ENCODE measurements at places on chromosomes 1 and 21.
A peak's percentile ranks its signal among the peaks of the same experiment; 100 is the strongest.

DNA sequence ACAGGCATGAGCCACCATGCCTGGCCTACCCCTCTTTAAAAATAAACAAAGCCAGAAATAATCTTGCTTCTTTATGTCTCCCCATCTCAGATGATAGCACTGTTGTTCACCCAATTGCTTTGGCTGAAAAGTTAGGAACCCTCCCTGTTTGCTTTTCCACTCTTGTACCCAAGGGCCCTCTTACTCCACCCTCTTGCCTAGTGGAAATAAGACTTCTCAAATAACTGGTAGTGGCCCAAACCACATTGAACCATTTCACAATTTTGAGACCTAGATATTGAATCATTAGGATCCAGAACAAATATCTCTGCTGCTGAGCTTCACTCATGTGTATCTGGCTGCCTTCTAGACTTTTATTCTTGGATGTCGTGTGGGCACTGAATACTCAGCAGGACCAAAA lies 37.7 kb downstream of the RNF220 start:
- no peak for DNase-seq

DNA sequence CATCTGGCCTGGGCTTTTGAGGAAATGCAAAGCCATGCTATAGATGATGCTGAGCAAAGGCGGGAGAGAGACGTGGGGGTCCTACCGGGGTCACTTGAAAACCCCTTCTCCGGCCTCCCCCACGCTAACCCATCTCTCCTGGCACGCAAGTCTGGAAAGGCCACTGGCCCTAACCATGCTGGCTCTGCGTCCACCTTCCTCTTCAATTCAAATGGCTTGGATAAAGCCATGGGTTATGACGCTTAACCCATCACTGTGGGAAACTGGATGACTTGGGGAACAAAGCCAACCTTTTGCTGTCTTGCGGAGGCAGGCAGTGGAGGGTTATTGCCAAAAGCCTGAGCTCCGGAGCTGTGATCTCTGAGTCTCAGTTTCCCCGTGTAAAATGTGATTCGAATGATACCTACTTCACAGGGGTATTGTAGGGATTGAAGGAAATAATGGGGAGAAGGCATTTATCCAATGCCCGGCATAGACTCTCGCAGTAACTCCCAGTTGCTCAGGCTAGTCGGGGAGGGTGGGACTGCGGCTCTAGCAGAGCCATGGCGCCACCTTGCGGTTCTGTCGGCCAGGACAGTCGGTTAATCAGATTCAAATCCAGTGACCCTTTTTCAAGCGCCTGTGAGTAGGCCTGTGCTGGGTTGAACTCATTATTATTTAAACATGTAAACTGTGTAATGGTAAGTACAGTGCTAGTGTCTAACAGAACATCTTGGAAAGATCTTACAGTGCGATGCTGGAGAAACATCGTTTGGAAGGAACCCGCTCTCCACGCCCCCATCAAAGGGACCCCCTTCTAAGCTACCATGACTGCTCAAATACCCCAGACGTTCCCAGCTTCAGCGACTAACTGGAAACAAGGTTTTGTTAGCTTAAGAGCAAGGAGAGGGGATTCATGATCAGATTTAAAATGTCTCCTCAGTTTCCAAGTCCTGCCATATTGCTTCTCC lies 20.3 kb downstream of the NEK2 start:
- peak; percentile 91 for DNase-seq

DNA sequence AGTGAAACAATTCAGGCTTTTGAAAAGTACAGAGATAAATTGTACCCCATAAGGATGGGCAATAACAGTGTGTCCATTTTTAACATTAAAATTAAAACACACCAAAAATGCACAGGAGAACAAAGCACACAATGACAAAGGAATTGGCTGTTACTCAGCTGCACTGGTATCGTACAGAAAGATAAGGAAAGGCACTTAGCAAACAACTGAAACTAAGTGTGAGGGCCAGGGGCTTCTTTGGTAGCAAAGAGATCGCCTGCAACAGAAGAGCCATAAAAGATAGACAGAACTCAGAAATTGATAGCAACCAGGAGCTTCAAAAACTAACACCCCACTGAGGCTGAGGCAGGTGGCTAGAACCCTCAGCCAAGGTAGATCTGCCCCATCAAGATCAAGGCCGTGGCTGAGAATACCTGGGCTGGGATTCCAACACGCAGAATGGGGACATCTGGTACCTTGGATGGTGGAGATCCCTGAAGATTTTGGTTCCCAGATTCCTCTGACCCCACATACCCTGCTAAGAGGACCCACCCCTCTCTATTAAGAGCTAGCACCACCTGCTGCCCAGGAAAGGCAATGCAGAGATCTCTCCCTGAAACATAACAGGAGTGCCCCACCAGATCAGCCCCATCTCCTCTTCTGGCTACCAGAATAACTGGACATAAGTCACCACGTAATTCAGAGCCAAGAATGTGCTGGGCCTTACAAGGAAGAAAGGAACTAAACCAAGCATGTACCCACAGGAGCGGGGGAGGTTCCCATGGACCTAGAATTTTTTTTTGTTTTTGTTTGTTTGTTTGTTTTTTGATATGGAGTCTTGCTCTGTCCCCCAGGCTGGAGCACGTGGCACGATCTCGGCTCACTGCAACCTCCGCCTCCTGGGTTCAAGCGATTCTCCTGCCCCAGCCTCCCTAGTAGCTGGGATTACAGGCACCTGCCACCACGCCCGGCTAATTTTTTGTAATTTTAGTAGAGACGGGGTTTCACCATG lies 16.2 kb downstream of the PLEKHO1 start:
- peak; percentile 82 for DNase-seq

- no peak for DNase-seq
These were observed 37.7 kb upstream of the IGSF5 start for GRCh38 chr21:39707316-39707715.

- DNase-seq, result peak; percentile 90
These were observed 9.3 kb downstream of the MASP2 start for GRCh38 chr1:11037740-11038182.

GRCh38 chr21:34243562-34243961 lies 120.2 kb upstream of the KCNE2 start:
- DNase-seq, result no peak

DNA sequence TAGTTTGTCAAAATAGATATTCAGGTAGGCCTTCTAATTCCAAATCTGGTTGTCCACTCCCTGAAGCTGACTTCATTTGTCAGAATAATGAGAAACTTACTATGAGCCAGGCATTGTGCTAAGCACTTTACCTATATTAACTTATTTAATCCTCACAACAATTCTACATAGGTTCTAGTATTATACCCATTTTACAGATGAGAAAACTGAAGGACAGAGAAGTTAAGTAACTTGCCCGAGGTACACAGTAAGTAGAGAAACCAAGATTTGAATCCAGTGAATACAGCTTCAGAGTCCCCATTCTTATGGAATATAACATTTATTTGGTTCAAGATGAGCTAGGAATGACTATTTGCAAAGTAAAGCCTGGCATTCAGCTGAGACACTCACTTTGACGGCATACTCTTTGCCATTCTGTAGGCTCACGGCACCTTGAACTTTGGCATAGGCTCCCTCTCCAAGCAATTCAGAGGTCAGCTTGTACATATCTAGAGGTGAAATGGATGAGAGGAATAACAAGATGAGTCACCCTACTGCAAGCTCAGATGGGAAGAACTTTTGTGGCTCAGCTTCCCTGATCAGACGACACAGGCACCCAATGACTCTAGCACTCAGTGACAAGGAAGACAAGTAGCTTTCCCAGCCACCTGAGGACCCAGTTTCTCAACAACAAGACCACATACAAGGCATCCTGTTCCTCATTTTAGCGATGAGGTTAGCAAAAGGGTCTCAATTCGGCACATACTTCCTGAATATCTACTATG lies 23.7 kb downstream of the MKNK1 start:
- no peak for DNase-seq

GRCh38 chr1:205237526-205238484 lies 10.1 kb downstream of the TMCC2 start:
- DNase-seq, result no peak

DNA sequence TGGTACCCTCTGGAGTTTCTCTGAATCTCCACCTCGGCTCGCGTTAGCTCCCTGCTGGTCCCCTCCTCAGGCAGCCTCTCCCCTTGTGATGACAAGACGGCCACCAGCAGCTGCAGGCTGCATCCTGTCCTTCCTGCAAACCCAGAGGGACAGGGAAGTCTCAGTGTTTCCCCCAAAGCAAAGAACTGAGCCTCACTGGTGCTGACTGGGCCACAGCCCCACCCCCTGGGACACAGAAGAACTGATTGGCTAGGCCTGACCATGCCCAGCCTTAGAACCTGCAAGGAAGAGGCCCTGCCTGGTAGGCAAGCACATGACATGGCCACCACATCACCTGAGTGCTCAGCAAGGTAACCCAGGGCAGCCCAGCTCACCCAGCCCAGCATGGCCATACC lies 34.6 kb downstream of the TMEM51 start:
- peak; percentile 71 for DNase-seq

DNA sequence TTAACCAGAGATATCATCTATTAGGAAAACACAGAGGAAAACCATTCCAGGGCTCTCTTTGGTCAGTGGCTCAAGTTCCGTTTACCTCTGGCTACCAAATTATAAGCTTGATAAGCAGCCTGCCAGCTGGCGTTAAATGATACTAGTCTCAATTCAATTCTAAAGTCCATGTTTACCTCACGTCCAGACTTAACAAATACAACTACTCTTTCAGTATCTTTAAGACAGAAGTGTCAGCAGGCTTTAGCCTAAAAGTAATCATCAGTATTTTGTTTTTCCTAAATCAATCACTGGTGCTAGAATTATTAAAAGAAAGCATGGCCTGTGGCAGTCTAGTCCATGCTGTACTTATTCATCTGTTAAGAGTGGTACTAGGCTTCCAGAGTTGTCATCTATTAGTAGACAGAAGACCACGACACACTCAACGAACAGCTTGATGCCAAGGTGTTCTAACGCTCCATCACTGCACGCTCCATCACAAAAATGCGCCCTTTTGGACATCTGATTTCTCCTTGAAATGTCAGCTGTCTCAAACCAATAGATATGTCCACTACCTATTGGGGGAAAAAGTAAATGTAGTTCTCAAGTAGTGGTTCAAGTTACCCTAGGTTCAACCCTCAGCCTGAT lies 1.5 kb downstream of the IVNS1ABP start:
- DNase-seq, result no peak

GRCh38 chr1:178946855-178947676 lies 76.2 kb upstream of the ANGPTL1 start:
- DNase-seq, result peak; percentile 12

GRCh38 chr21:30747159-30747558 lies at the start of gene KRTAP21-2:
Gene KRTAP21-2, minus strand, starts transcription at chr21:30747259. Its CDS starts 57 bp downstream, at chr21:30747202.
- DNase-seq, result no peak

GRCh38 chr1:175178056-175178455 lies 14.5 kb downstream of the KIAA0040 start:
- peak; percentile 64 for DNase-seq

GRCh38 chr1:201145132-201145531 lies 9.1 kb downstream of the TMEM9 start:
- DNase-seq, result peak; percentile 32

DNA sequence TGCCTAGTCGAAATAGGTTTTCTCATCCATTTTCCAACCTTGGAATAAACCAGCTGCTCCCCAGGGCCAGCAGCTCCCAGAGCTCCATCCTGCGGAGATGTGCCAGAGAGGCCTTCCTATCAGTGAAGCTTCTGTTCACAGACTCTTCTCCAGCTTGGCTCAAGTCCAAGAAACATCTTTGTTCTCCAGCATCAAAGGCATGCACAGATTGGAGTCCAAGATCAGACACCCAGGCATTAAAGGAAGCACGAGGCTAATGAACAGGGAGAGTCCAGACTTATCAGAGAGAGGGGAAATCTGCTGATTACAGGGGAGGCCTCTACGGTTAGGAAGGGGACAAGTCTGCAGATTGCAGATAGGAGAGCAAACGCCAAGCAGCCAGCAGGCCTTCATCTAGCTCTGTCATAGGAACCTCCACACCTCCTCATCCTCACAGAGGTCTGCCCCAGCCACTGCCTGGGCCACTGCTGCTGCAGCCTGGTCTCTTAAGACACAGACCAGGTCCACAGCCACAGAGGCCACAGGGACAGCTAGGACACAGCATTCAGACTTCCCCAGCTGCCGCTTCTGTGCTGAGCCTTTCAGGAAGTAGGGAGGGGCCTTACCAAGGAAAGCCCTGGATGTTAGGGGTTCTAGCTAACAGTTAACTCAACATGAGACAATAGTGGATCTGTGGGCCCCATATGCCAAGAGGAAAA lies 3.4 kb downstream of the PRR9 start:
- DNase-seq, result no peak

GRCh38 chr1:242162140-242162539 lies 163.2 kb upstream of the MAP1LC3C start:
- DNase-seq, result no peak

DNA sequence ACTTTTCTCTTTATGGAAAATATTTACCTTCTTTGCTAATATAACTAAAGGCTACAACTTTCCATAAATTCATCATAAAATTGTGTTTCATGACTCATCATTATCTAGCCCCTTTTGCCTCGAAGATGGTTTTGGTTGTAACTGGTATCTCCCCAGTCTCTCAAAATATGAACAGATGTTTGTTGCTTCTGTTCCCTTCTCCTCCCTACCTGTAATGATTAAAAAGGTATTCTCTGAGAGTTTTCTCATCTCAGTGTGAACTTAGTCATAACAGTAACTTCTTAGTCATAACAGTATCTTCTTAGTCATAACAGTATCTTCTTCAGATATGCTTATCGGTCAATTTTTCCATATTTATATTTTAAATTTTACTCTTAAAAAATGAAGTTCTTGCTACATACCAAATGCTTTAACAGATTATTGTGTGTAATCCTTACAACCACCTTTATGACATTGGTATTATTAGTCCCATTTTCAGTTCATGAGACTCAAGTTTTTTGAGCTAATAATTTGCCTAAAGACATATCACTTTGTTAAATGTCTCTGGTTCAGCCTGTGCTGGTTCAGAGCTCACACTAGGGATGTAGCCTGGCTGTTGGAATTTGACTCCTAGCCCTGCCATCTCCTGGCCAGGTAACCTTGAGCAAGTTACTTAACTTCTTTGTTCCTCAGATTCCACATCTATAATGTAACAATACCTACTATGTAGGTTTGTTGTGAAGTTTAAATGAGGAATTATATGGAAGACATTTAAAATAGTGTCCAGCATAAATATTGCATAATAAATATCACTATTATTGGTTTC lies 32.6 kb downstream of the ATP1B1 start:
- DNase-seq, result no peak

DNA sequence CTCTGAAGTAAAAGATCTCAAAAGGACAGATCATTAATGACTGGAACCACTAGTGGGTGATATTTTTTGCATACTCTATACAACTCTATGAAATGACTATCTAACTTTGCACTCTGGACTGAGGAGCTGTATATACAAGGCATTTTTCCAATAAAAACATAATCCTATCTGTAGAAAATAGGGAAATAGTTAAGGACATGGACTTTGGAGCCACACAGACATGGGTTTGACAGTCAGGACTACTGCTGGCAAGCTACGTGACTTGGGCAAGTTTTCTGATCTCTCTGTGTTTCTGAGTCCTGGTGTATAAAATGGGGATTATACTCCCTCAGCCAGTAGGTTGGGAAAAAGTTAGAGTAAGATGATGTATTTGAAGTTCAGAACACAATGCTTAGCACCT lies 20.9 kb upstream of the HSD3B2 start:
- DNase-seq, result no peak

GRCh38 chr1:29807689-29808088 lies 571.4 kb downstream of the PTPRU start:
- DNase-seq, result peak; percentile 24
